ENCODE measurements at places on chromosomes 7 and 10.

DNA sequence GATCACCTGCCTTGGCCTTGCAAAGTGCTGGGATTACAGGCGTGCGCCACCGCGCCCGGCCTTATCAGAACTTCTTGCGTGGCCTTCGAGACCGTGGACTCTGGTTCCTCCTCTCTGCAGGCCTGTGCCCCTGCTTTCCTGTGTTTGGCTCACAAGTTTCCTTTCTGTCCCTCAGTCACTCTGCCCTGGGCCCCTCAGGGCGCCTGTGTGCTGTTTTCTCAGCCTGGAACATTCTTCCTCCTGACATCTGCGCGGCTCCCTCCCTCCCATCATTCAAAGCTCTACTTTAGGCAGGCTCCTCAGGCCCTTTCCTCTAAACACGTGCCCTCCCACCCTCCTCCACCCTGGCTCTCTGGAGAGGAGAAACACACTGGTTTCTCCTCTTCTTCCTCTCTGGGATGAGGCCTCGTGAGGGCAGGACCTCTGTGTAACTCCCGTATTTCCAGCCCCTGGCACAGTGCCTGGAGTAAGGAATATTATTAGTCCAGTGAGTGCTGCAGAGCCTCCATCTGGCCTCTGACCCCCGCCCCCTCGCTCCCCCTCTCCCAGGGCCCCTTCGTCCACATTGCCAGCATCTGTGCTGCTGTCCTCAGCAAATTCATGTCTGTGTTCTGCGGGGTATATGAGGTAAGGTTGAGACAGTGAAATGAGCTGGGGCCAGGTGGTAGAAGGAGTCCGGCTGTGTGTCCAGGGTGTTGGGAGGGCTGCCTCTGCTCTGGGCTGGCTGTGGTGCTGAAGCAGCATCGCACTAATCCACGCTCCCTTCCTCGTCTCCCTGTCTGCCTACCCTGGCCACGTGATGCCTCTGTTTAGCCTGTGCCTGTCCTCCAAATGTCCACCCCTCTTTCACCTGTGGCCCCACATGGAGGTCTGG, 7.1 kb downstream of the CLCN1 start:
- no peaks in the 10 kb centered on the region for H3K27me3 ChIP-seq
- H3K4me1 ChIP-seq = peaks cover 15% of the 10 kb centered on the region
- H3K4me3 ChIP-seq = no peak overlapping the region
- H3K36me3 ChIP-seq = no peaks in the 10 kb centered on the region
- H3K27ac ChIP-seq = no peak overlapping the region

GRCh38 chr10:99534939-99535763, 2.4 kb downstream of the NKX2-3 start:
- peaks cover 32% of the 10 kb centered on the region for H3K4me1 ChIP-seq
- H3K36me3 ChIP-seq = no peaks in the 10 kb centered on the region
- no peak for DNase-seq
- peak overlapping the region; percentile 32 for H3K4me3 ChIP-seq
- peaks cover 52% of the 10 kb centered on the region for H3K27me3 ChIP-seq

- peaks cover 17% of the 10 kb centered on the region for H3K27me3 ChIP-seq
- H3K36me3 ChIP-seq = no peaks in the 10 kb centered on the region
- no peak for DNase-seq
- H3K4me1 ChIP-seq = no peaks in the 10 kb centered on the region
These were observed 1.0 kb downstream of the ASB10 start for GRCh38 chr7:151185762-151186639.

- no peak overlapping the region for H3K4me3 ChIP-seq
- no peaks in the 10 kb centered on the region for H3K27me3 ChIP-seq
- H3K27ac ChIP-seq = no peak overlapping the region
- no peak for DNase-seq
- H3K36me3 ChIP-seq = no peaks in the 10 kb centered on the region
These were observed 73.3 kb upstream of the COL13A1 start for GRCh38 chr10:69728335-69728870.

GRCh38 chr10:75852851-75853484, 421.5 kb downstream of the LRMDA start:
- no peak overlapping the region for H3K4me3 ChIP-seq
- no peaks in the 10 kb centered on the region for H3K27me3 ChIP-seq
- no peak overlapping the region for H3K27ac ChIP-seq
- DNase-seq = no peak
- H3K4me1 ChIP-seq = no peaks in the 10 kb centered on the region
- no peaks in the 10 kb centered on the region for H3K36me3 ChIP-seq

DNA sequence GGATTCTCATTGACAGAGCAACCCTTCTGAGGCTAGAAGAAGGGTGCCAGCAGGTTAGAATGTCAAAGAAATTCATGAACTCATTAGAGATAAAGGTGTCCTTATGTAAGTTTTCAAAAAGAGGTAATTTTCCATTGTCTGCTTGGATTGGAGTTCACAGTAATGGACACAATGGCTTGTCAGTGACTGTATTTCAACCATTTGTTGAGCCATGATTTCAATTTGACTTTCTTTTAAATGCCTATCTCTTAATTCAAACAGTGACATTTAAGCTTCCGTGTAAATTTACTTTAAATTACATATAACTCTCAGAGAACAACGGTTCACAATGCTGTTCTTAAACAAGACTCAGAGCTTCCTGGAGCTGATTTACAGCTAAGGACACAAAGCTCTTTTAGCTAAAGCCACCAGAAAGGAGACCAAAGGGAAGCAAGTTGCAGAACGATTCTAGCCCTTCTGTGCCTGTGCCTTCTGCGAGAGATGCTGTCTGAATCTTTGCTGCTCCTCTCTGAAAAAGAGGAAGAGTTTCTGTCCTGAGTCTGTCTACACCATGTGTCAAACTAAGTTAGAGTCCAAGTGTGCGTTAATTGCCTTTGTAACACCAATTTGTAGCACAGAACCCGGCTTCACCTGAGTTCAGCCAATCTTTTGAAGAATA, 42.2 kb upstream of the PFKP start:
- H3K36me3 ChIP-seq = no peaks in the 10 kb centered on the region
- no peak for DNase-seq
- no peak overlapping the region for H3K4me3 ChIP-seq
- H3K27ac ChIP-seq = no peak overlapping the region

DNA sequence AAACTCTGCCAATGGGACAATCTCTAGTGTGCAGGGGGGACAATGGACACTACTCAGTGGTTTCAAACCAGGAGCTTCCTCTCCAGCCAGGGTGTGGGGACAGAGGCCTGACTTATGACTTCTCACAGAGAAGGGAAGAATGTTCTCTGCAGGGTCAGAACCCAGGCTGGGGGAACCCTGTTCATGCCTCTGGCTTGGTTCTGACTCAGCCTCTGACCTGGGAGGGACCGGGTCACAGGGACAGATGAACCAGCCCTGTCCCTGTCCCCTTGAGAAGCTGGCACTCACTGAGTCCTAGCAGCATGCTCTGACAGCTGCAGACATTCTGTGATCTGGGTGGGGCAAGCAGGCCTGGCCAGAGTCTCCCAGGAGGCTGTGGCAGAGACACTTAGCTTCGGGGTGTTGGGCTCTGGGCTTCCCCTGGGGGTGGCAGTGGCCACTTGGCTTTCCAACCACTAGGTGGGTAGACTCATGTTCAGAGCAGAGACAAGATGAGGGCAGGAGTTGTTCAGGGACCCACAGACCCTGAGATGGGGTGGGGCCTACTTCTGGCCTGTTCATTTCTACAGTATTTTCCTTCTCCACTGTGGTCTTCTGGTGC, 13.6 kb downstream of the TSPAN15 start:
- no peaks in the 10 kb centered on the region for H3K36me3 ChIP-seq
- H3K4me3 ChIP-seq = no peak overlapping the region
- H3K27ac ChIP-seq = peak overlapping the region; percentile 92
- DNase-seq = peak; percentile 34
- no peaks in the 10 kb centered on the region for H3K27me3 ChIP-seq

- H3K4me1 ChIP-seq = no peaks in the 10 kb centered on the region
- no peak overlapping the region for H3K27ac ChIP-seq
- no peaks in the 10 kb centered on the region for H3K36me3 ChIP-seq
- H3K27me3 ChIP-seq = no peaks in the 10 kb centered on the region
- no peak for DNase-seq
These were observed 34.2 kb downstream of the SUFU start for GRCh38 chr10:102537948-102538347.

DNA sequence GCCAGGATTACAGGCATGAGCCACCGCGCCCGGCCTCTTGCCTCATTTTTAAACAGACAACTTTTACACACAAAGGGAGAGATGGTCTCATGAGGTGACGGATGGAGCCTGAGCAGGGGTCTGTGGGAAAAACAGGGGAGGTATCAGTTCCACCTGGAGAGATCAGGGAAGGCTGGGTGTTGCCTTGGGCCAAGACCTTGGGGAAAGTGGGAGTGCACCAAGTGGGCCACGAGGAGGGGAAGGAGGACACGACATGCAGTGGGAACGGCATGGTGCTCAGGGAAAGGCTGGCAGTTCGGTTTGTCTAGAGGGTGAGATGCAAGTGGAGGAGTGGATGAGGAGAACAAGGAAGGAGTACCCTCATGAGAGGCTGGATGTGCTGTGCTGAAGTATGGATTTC, 8.9 kb upstream of the ZNF777 start:
- no peaks in the 10 kb centered on the region for H3K4me1 ChIP-seq
- DNase-seq = no peak
- H3K27ac ChIP-seq = no peak overlapping the region
- no peaks in the 10 kb centered on the region for H3K27me3 ChIP-seq
- peaks cover 16% of the 10 kb centered on the region for H3K36me3 ChIP-seq

DNA sequence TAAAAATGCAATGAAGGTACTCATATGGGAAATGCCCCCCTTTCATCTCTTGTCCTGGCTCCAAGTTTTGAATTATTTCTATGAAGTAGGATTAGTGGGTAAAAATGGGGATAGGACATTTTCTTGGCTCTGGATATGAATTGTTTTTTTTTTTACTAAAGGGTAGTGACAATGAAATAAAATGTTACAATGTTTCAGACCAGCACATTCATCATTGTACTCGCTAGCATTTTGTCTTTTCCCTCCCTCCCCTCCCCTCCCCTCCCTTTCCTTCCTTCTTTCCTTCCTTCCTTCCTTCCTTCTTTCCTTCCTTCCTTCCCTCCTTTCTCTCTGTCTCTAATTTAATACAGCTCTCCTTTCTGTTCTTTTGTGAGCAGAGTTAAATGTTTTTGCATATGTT, 64.4 kb downstream of the CDK1 start:
- H3K27me3 ChIP-seq = no peaks in the 10 kb centered on the region
- no peak for DNase-seq
- no peaks in the 10 kb centered on the region for H3K36me3 ChIP-seq

DNA sequence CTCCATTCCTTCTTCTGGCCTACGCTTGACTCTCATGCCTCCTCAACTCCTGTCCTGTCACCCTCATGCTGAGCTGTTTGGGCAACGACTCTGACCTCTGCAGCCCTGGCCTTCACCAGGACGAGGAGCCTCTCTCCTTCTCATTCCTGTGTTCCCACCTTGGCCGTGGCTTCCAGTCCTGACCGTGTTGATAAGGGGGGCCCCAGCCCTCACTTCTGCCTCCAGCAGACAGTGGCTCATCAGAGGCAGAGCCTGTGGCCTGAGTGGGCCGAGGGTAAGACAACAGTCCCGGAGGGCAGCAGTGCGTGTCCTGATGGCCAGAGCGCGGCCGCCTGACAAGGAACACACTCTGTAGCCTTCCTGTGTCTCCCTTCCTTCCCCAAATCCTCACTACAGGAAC, 61.7 kb upstream of the UBE3C start:
- no peaks in the 10 kb centered on the region for H3K4me1 ChIP-seq
- no peaks in the 10 kb centered on the region for H3K36me3 ChIP-seq
- H3K27ac ChIP-seq = no peak overlapping the region
- peaks cover 84% of the 10 kb centered on the region for H3K27me3 ChIP-seq
- DNase-seq = no peak
- H3K4me3 ChIP-seq = no peak overlapping the region

- H3K4me1 ChIP-seq = no peaks in the 10 kb centered on the region
- H3K4me3 ChIP-seq = no peak overlapping the region
- no peak overlapping the region for H3K27ac ChIP-seq
- H3K27me3 ChIP-seq = peaks cover 12% of the 10 kb centered on the region
- no peak for DNase-seq
These were observed 103.5 kb downstream of the GPR26 start for GRCh38 chr10:123769647-123770046.

- H3K4me1 ChIP-seq = no peaks in the 10 kb centered on the region
- no peaks in the 10 kb centered on the region for H3K36me3 ChIP-seq
- no peak overlapping the region for H3K27ac ChIP-seq
- no peak overlapping the region for H3K4me3 ChIP-seq
- DNase-seq = no peak
These were observed 585.9 kb downstream of the PTPRN2 start for GRCh38 chr7:158001621-158002320.

DNA sequence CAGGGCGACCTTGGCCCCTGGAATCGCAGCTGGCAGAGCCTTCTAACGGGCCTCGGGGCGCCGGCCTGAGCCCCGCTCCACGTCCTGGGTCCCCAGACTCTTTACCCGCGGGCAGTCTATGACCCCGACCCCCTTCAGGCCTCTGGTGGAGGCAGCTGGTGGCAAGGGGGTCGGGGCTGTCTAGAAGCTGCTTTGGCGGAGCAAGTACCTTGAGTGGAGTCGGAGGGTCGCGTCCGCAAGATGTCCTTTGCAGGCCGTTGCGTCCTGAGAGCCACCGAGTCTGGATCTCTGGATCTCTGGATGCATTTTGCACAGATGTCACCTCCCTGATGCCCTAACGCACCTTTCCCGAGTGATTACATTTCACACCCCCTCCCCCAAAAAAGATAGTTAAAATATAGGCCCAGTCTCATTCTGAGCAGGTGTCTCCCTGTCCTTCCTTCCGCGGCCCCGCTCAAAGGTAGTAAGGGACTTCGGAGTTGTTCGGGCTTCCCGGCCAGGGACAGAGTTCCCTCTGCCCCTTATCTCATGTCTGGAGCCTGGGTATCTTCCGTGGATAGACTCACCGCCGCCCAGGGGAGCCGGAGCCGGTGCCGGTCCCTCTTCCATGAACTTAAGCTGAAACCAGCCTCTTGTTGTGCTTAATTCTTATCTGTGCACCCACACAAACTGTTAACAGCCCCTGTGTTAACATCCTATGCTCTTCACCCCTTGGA, 457 bp downstream of the ACADSB start:
- H3K4me3 ChIP-seq = peak overlapping the region; percentile 95
- H3K4me1 ChIP-seq = peaks cover 67% of the 10 kb centered on the region
- peak overlapping the region; percentile 92 for H3K27ac ChIP-seq
- peak; percentile 28 for DNase-seq

DNA sequence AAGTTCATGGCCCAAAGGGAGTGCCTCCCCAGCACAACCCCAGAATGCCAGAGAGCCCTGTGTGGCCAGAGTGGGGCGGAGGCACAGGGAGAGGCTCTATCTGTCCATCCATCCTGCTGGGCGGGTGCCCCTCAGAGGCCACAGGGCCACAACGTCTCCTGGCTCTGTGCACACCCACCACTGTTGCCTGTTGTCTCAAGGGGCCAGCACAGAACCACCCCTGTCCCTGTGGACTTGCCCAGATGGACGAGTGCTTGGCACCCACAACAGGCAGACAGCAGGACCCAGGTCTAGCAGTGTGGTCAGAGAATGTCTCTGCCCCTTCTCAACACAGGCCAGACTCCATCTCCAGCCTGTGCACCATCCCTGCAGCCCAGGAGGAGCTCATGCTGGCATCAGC, 92.8 kb downstream of the PAXIP1 start:
- H3K27ac ChIP-seq = no peak overlapping the region
- H3K4me1 ChIP-seq = peaks cover 8% of the 10 kb centered on the region
- no peaks in the 10 kb centered on the region for H3K36me3 ChIP-seq
- no peak for DNase-seq
- peaks cover 12% of the 10 kb centered on the region for H3K27me3 ChIP-seq

GRCh38 chr10:31749981-31750840, 178.4 kb downstream of the ARHGAP12 start:
- no peak overlapping the region for H3K4me3 ChIP-seq
- H3K27me3 ChIP-seq = no peaks in the 10 kb centered on the region
- H3K4me1 ChIP-seq = peaks cover 39% of the 10 kb centered on the region
- peak overlapping the region; percentile 66 for H3K27ac ChIP-seq
